ENCODE measurements at places on chromosomes 3 and 15.

DNA sequence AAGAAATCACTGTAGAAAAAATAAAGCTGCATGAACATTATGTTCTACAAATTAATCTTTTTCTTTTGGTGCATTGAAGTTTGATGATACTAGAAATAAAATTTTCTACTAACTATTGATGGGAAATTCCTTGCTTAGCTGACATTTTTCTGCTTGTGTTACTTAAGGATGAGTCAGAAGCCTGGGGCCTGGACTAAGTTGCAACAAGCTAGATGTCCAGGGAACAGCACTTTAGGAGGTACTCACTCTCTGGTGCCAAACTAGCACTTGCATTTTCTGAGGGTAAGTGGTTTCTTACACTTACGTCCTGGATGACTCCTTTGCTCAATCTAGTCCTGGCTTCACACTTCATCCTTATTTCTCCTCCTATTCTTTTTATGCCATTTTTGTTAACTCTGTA is 945.1 kb downstream of the IGSF11 start:
- no peak for DNase-seq

- no peak for DNase-seq
Observed at GRCh38 chr15:29403772-29404171, 134.2 kb upstream of the NSMCE3 start.

- peak; percentile 51 for DNase-seq
Observed at GRCh38 chr15:43792761-43793476, 799 bp downstream of the SERF2 start.

DNA sequence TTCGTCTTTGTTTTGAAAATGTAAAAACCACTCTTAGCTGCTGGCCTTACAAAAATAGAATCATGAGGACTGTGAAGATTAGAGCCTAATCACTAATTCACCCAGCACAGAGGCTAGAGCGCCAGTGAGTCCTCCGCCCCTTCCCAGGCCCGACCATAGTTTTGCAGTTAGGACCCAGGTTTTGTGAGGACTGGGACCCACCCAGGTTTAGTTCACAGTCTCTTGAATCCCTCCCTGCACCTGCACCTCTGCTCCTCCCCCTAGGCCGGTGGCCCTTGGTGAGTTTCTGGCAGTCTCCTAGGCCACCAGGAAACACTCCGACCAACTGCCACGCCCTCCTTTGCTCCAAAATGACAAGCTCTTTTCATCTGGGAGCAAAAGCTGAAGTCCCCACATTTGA is 136.0 kb upstream of the CCDC54 start:
- DNase-seq = peak; percentile 30

GRCh38 chr3:45932112-45932511 is 11.2 kb upstream of the CXCR6 start:
- DNase-seq = no peak

DNA sequence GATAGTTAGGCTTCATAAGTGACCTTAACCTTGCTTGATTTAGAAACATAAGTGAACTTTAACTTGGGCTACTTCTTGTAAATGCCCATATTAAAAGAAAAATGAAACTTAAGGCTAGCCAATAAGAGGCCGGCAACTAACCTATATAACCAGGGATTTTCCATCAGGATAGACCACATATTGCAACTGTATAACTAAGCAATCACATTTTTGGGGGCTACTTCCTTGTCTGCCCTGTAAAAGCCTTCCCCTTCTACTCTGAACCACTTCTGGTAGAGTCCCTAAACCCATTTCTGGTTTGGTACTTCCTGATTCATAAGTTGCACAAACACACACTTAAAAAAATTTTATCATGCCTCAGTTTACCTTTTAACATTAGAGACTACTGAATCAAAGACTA is 150.9 kb upstream of the UBE2E2 start:
- DNase-seq = no peak

DNA sequence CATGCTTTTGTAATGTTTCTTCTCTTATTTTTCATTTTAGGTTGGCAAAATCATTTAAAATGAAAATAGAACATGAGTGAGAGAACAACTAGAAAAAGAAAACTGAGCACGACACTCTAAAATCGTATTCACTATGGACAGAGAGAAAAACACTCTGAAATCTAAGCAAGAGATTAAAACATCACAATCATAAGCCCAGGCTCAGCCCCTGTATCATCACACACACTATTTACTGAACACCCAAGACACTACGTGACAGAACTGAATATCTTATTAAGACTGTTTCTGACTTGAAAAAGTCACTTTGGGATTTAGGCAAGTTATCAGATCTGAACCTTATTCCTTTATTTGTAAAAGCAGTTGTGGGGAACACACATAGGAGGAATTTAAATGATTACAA is 82.6 kb upstream of the PLXND1 start:
- DNase-seq = no peak

GRCh38 chr3:126147147-126147931 is 33.0 kb downstream of the ALDH1L1 start:
- no peak for DNase-seq

All from choroid plexus epithelial cell (primary cell).